ENCODE measurements at places on chromosomes 3 and 15.
A peak's percentile ranks its signal among the peaks of the same experiment; 100 is the strongest.

DNA sequence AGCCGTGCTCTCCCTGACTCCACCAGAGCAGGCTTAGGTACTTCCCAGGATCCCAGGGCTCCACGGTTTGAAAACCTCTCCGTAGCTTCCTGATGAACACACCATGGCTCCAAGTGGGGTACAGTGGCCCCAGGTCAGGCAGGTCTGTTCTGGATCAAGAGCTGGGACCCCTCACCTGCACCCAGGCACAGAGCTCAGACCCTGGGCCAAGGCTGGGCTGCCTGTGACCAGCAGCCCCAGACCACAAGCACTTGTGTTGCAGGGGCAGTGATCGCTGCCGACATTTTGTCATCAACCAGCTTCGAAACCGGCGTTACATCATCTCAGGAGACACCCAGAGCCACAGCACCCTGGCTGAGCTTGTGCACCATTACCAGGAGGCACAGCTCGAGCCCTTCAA, 5.3 kb downstream of the SH2D7 start:
- DNase-seq = no peak

DNA sequence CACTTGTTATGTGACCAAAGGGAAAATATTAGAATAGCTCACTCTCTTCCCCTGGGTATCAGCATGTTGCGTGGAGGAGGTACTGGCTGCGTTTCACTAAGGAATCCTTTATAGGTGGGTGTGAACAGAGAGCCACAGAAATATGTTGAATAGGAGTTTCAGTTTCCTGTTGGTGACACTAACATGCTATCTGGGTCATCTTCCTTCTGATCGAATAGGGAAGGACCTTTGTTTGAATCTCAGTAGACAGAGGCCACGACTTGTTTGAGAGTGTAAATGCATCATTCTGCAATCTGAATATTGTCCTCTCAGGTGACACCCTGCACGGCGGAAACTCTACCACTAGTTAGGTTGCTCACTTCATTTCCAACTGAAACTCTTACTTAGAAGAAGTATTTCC, 157.9 kb upstream of the SLC2A2 start:
- no peak for DNase-seq

- DNase-seq = peak; percentile 73
Measured at GRCh38 chr3:160376681-160377080, 22.3 kb downstream of the IFT80 start.

GRCh38 chr3:13262493-13263211, 157.5 kb downstream of the NUP210 start:
- DNase-seq = peak; percentile 2

- no peak for DNase-seq
Measured at GRCh38 chr15:85091990-85092389, 110.3 kb downstream of the PDE8A start.

DNA sequence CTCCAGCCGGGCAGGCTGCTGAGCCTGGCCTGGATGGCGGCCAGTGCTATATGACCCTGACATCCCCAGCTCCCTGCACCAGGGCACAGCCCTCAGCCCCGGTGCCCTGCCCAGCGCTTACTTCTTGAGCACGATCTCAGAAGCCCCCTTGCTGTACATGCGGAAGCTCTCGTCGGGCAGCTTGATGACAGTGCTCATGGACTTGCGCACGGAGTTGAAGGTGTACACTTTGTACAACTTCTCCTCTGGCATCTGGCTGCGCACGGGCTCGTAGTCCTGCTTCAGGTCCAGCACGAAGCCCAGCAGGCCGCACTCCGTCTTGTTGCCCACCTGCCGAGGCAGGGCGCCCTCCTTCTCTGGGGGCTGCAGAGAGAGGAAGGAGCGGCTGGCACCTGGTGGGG, 38.8 kb upstream of the SEC13 start:
- DNase-seq = no peak

- no peak for DNase-seq
Measured at GRCh38 chr3:58180099-58180880, 30.5 kb downstream of the DNASE1L3 start.

Measured in fibroblast of upper back skin (primary cell).